Stimulated activated CD8-positive, alpha-beta memory T cell treated with anti-CD3 and anti-CD28 coated beads, Interleukin-7, amount 100 ng/mL, for 48 hours (primary cell): ENCODE measurements at places on chromosomes 5 and 9.

- DNase-seq: no peak
Measured at GRCh38 chr5:9251379-9251980, 294.4 kb downstream of the SEMA5A start.

- no peak for DNase-seq
Measured at GRCh38 chr5:39629946-39630345, 205.2 kb upstream of the DAB2 start.

DNA sequence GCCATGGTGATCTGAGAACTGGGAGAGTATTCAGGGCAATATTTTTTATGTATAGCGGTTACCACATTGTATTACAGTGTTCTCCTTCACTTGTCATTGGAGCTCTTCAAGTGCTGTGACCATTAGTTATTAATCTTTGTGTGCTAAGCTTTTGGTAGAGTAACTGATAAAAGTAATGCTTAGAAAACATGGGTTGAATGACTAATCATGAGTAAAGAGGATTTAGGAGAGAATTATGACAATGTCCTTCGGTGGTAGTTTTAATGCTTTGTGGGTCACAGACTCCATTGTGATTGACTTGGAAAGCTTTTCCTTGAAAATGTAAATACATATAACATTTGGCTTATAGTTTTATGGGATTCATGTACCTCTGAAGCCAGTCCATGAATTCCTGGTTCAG lies 21.4 kb downstream of the TGFBR1 start:
- DNase-seq: no peak

- no peak for DNase-seq
Measured at GRCh38 chr5:179534431-179534830, 15.9 kb upstream of the RUFY1 start.

DNA sequence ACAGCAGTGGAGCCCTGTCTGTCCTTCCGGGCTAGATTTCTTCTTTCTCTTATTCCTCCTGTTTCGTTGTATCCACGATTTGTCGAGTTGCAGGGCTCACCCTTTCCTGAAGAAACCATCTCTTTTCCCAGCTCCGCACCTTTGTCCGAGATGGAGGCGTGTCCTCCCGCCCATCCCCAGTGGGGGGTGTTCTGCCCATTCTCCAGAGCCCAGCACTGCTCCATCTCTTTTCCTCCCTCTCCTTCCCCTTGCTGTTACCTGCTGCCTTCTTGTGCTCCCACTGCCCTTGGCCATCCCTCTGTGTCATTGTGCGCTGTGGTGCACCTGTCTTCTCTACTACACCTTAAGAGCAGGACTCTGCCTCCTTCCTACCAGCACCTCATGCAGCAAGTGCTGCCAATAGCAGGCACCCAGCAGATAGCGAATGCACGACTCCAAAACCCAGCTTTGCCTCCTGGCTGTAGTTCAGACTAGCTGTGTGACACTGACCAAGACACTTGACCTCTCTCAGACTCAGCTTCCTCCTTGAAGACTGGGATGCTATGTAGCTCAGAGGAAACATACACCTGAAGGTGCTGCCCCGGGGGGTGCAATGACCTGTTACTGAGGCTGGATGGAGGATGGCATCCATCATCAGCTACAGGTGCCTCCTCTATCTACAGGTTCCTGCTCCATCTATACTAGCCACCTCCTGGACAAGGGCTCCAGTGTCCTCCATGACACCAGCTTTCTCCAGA lies 8.9 kb downstream of the OR13J1 start:
- no peak for DNase-seq

GRCh38 chr9:20125727-20126126 lies 336.9 kb upstream of the SLC24A2 start:
- DNase-seq: no peak

- DNase-seq: no peak
Measured at GRCh38 chr5:90301248-90301647, 108.3 kb downstream of the CETN3 start.

- DNase-seq: no peak
Measured at GRCh38 chr5:64789457-64789856, 20.7 kb downstream of the CWC27 start.

- DNase-seq: no peak
Measured at GRCh38 chr9:111863636-111864035, 33.0 kb upstream of the UGCG start.

DNA sequence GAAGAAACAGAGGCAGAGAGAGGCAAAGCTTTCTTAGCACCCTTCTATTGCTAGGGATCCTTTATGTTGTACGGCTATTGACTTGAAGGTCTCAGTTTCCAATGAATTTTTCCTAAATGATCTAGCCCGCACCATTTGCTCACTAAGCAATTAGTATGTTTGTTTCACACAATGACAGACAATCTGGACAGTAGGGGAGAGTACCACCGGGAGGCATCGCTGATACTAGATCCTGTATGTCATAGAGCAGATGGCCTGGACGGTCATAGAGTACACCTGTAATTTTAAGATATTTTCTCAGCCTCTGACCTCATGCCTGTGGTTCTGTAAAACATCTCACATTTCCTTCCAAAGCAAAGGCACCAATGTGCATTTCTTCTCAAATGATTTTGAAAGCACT lies 194.3 kb downstream of the TLE4 start:
- DNase-seq: no peak

GRCh38 chr9:121568343-121569265 lies 69.0 kb upstream of the GGTA1 start:
- no peak for DNase-seq

- DNase-seq: no peak
Measured at GRCh38 chr5:149707097-149707496, 23.0 kb upstream of the PPARGC1B start.

GRCh38 chr5:6642655-6643054 lies 9.4 kb downstream of the SRD5A1 start:
- DNase-seq: no peak

DNA sequence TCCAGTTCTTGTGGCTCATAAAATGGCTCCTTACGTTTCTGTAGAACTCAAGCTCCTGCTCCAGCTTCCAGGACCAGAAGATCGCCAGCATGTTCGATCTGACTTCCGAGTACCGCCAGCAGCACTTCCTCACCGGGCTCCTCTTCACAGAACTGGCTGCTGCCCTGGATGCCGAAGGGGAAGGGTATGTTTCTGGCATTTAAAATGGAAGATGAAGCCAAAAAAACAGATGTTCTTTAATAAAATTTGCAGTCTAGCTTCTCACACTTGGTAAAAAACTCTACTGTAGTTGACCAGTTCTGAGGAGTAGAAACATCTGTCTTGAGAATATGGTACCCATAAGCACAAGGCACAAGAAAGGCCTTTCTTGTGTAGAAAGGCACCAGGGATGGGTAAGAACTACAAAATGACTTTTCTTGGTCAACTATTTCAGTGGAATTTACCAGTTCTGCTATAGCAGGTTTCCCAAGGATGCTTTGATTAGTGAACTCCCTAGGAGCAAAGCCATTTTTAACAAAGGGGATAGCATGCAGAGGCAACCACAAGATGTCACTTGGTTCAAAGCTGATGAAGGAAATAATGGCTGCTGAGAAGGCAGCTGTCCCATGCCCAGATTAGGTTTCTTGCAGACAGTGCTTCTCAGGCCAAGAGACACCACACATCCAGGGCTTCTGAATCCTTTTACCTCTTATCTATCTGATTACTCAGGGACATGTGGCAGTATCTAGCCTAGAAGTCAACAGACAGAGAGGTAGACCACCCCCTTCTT lies 192.4 kb downstream of the DOCK8 start:
- DNase-seq: no peak

GRCh38 chr5:171369056-171369455 lies 18.6 kb upstream of the NPM1 start:
- no peak for DNase-seq

- DNase-seq: no peak
Measured at GRCh38 chr5:149328177-149328576, 17.1 kb upstream of the GRPEL2 start.

DNA sequence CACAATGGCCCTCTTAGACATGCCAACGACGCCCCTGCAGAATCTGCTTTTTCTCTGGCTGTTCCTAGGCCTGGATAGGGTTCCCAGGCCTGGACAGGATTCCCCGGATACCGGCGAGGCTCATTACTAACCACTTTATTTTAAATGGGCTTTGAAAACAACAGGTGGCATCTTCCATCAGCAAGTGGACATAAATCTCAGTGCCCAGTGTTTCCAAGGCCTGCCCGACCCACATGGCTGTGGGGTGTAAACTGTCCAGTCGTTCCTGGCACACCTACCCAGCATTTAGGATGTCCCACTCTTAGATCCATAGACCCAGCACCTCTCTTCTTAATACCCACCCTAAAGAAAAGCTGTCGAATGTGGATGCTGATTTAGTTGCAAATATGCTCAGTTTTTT lies 896 bp downstream of the CMBL start:
- no peak for DNase-seq

GRCh38 chr5:99308131-99308530 lies 379.3 kb upstream of the CHD1 start:
- DNase-seq: no peak

DNA sequence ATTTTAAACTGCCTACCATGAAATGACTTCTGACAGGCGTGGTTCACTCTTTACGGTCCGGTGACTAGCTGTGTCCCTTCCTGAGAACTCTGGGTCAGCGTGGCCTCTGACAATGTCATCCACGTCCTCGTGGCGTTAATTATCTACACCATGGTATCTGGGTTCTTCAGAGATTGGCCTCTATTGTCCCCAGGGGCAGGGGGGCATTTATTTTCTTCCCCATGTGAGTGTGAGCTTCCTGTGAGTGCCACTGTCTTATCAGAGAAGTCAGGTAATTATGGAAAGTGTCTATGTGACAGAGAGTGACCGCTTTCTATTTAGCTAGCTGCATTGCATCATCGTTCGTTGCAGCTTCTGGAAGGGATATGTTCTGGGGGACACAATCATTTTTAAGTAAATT lies 77.2 kb downstream of the FBXL7 start:
- DNase-seq: no peak

- no peak for DNase-seq
Measured at GRCh38 chr5:141420855-141421488, at the start of gene PCDHGA11. TSS of gene PCDHGA11 (plus strand) at chr5:141421051. CDS start at chr5:141421228, 177 bp downstream.
